ENCODE measurements at places on chromosomes 2 and 18. TPM values are rescaled to one million over a fixed set of nuclear protein-coding genes. Genes with fewer than 3 reads are reported as not detected.

ZEB2 gene
- total RNA-seq: 148 TPM

ALK gene
- total RNA-seq: 0.42 TPM

CDH20 gene
- 1.0 TPM for total RNA-seq

PFN4 gene
- total RNA-seq: 0.39 TPM

DNER gene
- 2.7 TPM for total RNA-seq

TCF7L1 gene
- total RNA-seq: 5.9 TPM

CLEC4F gene
- total RNA-seq: 0.30 TPM

PLA2R1 gene
- 11.1 TPM for total RNA-seq

POTEI gene
- not detected for total RNA-seq

UNC80 gene
- not detected for total RNA-seq

AQP12A gene
- total RNA-seq: not detected

TRAPPC8 gene
- 34.3 TPM for total RNA-seq

DCC gene
- total RNA-seq: 0.84 TPM
